Activated T-cell treated with anti-CD3 and anti-CD28 coated beads, Interleukin-2, amount 50 U/mL, for 72 hours (primary cell): ENCODE measurements at places on chromosomes 2 and 18. TPM values are rescaled to one million over a fixed set of nuclear protein-coding genes. Genes with fewer than 3 reads are reported as not detected.

The CENPA gene
- 43.2 TPM for total RNA-seq

The RPRM gene
- total RNA-seq, result not detected

The ICOS gene
- total RNA-seq, result 145 TPM

The IGFBP2 gene
- total RNA-seq, result 7.4 TPM

The PXDN gene
- total RNA-seq, result 0.25 TPM

The SLC4A3 gene
- total RNA-seq, result not detected

DNA sequence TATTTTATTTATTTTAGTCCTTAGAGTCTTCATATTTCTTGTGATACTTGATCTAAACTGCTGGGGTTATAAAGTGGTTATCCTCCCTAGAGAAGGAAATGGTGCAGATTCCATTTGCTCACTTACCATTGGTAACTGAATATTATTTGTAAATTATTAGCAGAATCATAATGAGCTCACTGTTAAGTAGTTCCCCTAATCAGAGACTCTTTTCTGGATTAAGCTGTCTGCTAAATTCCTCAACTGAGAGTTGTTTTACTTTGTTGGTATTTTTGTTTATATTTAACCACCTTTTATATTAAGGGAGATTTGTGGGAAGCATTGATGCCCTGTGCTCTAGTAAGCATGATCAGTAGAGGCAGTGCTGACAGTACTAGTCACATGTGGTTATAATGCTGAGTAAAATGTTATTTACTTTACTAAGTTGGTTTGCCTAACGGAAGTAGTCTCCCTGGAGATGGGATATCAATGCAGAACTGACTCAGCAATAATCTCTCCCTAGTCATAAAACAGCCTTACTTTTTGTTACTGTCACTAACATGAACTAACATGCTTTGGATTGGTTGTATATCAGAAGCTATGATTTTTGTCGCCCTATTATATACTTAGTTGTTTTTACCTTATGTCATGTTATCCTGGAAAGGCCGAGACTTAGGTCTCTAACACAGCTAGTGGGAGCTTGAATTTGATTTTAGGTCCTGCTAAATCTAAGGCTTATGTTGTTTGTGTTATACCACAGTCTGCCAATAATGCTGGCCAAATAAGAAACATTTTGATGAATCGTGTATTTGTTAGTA lies 166.7 kb downstream of the MCFD2 start:
- no peak for DNase-seq

- no peak for DNase-seq
Observed at GRCh38 chr2:21369787-21370186, 246.0 kb downstream of the TDRD15 start.

GRCh38 chr18:72329533-72329932 lies 214.6 kb downstream of the CBLN2 start:
- DNase-seq, result no peak

- DNase-seq, result no peak
Observed at GRCh38 chr2:96083064-96083939, 33.1 kb downstream of the ADRA2B start.

- no peak for DNase-seq
Observed at GRCh38 chr18:43238429-43238828, 38.9 kb downstream of the SYT4 start.

DNA sequence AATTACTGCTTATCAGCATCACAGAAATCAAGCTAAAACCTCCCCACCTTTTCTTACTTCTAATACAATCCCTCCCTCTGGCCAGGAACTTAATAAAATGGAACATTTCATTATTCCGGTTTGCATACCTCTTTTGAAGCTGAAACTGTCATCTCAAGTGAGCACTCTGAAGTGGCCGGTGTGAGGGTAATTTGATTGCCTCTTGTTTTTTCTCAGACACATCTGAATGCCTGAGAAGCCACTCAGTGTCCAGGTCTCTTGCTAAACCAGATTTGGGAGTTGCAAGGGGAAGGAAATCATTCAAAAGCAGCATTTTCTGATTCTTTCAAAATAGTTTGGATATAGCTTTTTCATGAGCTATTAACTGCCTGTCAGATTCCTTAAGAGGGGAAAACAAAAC lies 190.3 kb downstream of the C1D start:
- no peak for DNase-seq

GRCh38 chr2:6184532-6185292 lies 492.5 kb downstream of the SOX11 start:
- DNase-seq, result no peak
